Fibroblast of skin of scalp (primary cell): ENCODE measurements at places on chromosomes 1 and 21.

- no peak for DNase-seq
Measured at GRCh38 chr1:109167001-109167506, 46.7 kb upstream of the SARS1 start.

GRCh38 chr1:153746174-153746573 lies 18.3 kb downstream of the INTS3 start:
- no peak for DNase-seq

GRCh38 chr1:55958498-55958897 lies 620.9 kb downstream of the PLPP3 start:
- DNase-seq = no peak

GRCh38 chr1:84677415-84678099 lies 12.7 kb downstream of the SSX2IP start:
- no peak for DNase-seq

GRCh38 chr1:152313970-152314369 lies 11.1 kb downstream of the FLG start:
- DNase-seq = no peak

- DNase-seq = no peak
Measured at GRCh38 chr1:92367496-92367895, 68.6 kb downstream of the RPAP2 start.

GRCh38 chr1:1179346-1179982 lies 5.8 kb downstream of the TTLL10 start:
- DNase-seq = no peak

GRCh38 chr1:213996320-213997037 lies 8.7 kb downstream of the PROX1 start:
- no peak for DNase-seq

DNA sequence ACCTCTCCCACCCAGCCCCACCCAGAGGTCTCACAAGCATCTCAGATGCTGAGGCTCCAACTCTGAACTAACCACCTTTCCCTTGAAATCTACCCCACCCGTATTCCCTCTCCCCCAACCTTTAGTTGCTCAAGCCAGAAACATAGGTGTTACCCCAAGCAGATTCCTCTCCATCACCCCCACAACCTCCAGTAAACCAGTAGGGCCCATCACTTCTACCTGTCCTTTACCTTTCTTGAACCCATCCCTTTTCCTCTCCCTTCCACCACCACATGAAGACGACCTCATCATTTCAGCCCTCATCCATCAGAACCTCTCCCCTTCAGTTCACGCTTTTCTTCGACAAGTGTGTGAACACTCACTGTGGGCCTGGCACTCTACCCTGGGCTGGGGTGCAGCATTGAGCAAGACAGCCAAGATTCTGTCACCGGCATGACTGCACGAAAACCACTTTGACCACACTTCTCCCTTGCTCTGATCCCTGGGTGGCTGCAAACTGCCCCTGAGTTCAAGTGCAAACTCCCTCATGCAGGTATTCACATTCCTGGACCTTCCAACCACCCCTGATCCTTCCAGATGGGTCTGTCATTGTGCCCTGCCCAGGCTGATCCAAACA lies 65.5 kb upstream of the LAPTM5 start:
- DNase-seq = peak; percentile 44

- DNase-seq = peak; percentile 20
Measured at GRCh38 chr1:177772386-177772960, 197.4 kb downstream of the SEC16B start.

DNA sequence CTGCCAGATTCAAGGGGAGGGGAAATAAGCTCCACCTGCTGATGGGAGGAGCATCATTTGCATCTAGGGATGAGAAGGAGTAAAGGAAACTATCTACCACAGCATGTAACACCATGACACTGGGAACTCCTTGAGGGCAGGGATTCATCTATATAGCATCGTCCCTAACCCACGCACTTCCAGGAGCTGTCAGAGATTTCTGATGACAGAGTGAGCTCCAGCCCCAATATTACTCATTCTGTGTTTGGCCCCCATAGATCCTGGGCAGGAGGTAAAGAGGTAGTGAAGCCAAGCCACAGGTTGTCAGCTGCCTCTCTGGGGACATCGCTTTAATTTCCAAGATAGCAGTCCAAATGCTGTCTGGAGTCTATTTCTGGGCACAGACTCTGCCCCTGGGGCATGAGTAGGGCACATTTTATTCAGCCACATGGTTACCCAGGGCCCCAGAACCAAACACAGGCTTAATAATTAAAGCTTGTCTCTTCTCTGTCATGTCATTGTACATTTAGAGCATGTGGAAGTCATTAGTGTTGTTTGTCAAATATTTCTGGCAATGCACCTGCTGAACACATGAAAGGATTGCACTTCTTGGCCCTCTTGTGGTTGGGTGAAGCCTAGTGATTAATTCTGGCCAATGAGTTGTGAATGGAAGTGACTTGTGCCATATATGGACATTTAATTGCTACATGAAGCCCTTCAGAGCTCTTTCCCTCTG lies 105.9 kb upstream of the POU3F1 start:
- no peak for DNase-seq

DNA sequence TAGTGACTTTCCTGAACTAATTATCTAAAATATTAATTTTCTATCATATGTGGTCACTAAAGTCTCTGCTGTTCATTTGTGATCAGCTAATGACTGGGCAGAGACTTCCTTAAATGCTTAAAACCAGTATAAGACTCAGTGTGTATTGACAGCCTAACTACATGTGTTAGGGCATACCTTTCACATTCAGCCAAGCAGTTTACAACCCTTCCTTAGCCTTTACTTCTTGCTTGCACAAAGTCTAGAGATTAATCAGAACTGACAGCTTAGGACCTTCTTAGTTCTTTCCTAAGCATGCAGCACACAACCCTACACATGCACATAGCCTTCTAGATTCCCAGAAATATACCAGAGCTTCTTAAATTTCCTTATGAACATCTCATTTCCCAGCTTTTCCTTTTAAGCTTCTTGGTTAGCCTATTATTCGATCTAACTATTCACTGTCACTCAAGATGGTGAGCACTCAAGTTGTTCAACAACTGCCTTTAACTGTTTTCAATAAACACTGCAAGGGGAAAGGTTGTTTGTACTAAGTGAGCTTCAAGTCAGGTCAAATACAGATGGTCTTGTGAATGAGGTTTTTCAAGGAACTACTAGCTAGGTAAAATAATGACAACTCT lies 13.4 kb downstream of the EYA3 start:
- no peak for DNase-seq

DNA sequence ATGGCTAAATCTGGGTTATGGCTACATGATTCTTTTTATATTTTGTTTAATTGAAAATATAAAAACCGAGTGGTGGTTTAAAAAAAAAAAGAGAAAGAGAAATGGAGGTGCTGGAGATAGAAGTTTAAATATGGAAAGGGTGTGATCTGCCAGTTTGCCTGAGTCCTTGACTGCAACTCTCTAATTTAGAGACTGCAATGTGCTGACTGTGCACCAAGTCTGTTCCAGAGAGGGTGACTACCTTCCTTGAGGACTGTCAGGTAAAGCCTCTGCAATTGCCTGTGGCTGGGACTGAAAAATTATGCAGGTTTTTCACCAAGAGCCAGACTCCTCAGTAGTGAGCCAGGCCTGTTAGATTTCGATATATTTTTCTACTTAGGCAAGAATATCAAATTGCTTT lies 1326.3 kb downstream of the BRINP3 start:
- no peak for DNase-seq

GRCh38 chr1:176546825-176547224 lies 83.8 kb downstream of the PAPPA2 start:
- DNase-seq = no peak

DNA sequence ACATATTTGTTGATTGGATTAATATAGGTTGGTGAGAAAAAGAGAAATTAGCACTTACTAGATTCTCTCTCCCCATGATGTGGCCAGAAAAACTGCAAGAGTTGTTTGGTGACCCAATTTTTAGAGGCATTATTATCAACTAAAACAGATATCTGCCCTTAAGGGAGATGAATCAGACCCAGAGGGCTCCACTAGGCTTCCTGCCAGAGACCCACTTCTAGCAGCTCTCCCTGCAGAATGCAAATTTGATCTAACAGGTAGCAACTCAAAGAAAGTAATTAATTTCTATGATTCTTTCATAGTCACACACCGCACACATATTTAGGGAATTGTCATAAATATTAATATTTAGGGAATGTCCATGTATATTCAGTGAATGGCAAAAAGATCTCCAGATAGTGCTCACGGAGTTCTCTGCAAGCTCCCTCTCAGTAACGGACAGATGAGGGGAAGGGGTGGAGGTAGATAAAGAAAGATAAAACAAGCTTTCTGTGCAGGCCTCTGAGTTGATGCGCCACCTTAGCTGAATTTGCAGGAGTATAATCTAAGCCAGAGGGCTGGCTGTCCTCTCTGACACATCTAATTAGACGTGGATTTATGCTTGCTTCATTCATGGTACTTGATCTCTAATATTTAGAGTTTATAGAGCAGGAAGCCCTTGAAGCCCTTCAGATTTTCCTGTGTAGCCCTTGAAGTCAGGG lies 84.1 kb upstream of the CCDC190 start:
- DNase-seq = no peak

DNA sequence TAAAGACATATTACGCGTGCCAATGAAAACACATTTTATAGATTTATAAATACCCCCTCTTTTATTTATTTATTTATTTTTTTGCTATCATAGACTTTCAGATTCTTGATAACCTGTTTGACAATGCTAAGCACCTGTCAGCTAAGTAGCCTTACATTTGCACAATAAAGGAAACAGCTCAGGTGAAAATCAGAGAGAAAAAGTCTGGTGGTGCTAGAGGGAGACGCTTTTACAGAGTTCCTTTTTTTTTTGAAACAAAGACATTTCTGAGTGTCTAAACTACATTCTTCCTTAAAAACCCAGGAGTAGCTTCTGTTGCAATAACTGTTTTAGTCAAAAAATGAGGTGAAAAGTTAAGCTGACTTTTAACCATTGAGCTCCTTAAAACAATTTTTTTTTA lies 1611.6 kb downstream of the NCAM2 start:
- DNase-seq = no peak

DNA sequence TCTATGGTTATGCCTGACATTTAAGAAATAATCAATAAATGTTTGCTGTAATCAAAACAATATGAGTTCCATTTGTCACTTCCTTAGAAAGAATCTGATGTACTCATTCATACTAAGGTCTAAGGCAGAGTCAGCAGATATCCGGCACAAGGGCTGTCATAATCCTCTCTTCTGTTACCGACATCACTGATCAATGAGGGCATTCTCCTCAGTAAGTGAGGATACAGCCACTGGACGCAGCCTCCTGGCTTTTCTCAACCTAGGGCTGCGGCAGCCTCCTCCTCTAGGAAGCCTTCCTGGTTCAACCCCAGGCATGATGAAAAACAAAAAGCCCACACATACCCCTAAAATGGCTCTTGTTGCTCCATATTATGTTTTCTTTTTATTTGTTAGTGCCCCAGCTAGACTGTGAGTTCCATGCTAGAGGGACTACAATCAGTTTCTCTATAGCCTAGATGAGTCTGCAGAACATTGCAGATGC lies 40.7 kb upstream of the TENT5C start:
- no peak for DNase-seq

DNA sequence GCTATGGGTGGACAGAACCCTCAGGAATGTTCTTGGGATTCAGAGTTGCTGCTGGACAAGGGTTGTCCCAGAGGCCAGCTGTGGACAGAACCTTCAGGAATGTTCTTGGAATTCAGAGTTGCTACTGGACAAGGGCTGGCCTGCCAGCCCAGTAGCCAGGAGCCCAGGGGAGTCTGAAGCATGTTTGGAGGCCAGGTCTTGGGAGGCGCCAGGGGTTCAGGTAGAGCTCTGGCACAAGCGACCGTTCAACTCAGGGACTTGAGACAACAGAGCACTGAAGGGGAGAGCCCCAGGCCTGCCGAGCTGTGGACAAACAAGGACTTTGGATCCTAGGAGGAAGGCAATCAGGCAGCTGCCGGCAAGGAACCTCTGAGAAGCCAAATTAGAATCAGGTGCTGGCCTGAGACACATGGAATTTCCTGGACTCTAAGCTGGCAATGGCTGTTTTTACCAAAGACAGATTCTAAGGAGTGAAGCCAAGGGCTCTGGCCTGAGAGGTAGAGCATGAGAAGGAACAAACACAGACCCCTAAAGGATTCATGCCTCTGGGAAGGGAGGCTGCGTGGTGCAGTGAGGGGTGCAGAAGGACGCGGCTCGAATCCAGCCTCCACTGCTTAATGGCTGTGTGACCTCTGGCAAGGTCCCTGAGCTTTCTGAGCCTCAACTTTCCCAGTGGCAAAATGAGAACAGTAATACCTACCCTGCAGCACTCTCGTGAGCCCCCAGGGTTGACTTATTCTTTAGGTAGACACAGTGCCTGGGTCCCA lies 13.4 kb downstream of the PLA2G5 start:
- DNase-seq = no peak

DNA sequence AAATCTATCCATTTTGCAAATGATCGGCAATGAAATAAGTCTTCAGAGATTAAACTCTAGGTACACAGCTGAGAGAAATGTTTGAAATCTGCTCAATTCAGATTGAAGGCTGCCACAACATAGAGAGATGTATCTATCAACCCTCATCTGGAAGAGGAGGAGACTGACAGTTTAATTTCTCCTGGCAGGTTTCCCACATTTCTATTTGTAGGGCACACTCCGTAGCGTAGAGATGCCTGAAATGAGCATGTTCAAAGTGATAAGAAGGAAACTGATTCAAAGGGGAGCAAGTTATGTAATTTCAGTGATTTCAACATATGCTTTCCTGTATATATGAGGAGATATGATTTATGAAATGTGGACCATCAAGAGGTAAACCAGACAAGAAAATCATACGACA lies 44.1 kb downstream of the NIBAN1 start:
- no peak for DNase-seq

DNA sequence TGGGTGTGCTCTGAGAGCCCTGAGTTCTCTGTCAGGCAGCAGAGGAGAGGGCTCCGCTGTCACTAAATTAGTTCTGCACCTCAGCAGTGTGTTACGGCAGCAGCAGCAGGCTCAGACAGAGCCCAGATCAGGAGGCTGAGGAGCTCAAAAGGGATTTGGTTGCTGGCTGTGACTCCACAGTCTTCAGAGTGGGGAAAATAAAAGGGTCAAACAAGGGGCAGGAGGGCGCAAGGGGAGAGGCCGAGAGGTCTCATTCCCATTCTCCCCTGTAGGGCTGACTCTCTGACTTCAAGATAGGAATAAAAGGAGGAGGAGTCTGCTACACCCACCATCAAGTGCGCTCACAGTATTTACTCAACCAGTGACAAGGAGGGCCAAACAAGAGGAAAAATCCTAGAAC lies 9.2 kb upstream of the SLC45A3 start:
- DNase-seq = no peak

GRCh38 chr1:157995583-157996169 lies 2.2 kb downstream of the KIRREL1 start:
- no peak for DNase-seq

- peak; percentile 24 for DNase-seq
Measured at GRCh38 chr1:171196351-171196750, 11.3 kb downstream of the FMO2 start.
